Fibroblast of skin of left biceps (primary cell): ENCODE measurements at places on chromosomes 4 and X.
A peak's percentile ranks its signal among the peaks of the same experiment; 100 is the strongest.

GRCh38 chrX:150362599-150363481 lies at the start of gene MAMLD1:
Gene MAMLD1, plus strand, starts transcription at chrX:150363317. Its CDS starts 82,200 bp downstream, at chrX:150445517.
- peak; percentile 50 for DNase-seq

DNA sequence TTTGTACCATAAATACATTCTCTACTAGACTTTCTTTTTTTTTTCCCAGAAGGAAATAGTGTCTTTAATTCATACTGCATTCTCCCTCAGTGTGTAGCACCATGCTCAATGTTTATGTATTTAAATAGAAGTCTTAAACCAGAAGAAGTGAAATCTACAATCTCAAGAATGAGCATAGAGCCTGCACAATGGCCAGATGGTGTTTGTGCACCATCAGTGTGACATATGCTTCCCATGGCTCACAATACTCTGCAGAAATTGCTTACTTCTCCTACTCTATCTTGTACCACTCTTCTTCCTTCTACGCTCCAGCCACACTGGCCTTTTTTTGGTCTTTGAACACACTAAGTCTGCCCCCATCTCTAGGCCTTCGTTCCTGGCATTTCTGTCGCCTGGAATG lies 2.6 kb upstream of the DOCK11 start:
- no peak for DNase-seq

- DNase-seq: no peak
Observed at GRCh38 chr4:113691676-113692075, 69.9 kb downstream of the CAMK2D start.

GRCh38 chr4:133148690-133149363 lies at the start of gene PCDH10:
Gene PCDH10, plus strand, starts transcription at chr4:133149294. Its CDS starts 847 bp downstream, at chr4:133150141.
- DNase-seq: peak; percentile 84

GRCh38 chr4:57048590-57049304 lies 61.4 kb downstream of the IGFBP7 start:
- no peak for DNase-seq

DNA sequence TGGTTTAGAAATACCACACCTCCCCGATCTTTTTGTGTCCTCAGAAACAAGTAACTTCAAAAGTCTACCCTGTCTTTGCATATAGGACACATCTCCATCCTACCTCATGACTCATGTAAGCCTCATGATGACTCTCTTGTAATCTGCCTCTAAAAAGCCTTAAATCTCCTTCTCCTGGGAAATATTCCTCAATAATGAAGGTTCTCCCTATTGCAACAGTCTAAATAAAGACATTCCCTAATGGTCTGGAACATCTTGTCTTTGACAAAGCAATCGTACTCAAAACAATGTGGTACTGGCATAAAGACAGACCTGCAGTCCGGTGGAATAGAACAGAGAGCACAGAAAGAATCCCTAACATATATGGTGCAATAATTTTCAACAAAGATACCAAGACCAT lies 257.7 kb downstream of the OPHN1 start:
- DNase-seq: no peak
